RPMI8226 (cell line): ENCODE measurements at places on chromosomes 11 and 22.

GRCh38 chr11:41431784-41432183 is 27.7 kb downstream of the LRRC4C start:
- no peak for DNase-seq

DNA sequence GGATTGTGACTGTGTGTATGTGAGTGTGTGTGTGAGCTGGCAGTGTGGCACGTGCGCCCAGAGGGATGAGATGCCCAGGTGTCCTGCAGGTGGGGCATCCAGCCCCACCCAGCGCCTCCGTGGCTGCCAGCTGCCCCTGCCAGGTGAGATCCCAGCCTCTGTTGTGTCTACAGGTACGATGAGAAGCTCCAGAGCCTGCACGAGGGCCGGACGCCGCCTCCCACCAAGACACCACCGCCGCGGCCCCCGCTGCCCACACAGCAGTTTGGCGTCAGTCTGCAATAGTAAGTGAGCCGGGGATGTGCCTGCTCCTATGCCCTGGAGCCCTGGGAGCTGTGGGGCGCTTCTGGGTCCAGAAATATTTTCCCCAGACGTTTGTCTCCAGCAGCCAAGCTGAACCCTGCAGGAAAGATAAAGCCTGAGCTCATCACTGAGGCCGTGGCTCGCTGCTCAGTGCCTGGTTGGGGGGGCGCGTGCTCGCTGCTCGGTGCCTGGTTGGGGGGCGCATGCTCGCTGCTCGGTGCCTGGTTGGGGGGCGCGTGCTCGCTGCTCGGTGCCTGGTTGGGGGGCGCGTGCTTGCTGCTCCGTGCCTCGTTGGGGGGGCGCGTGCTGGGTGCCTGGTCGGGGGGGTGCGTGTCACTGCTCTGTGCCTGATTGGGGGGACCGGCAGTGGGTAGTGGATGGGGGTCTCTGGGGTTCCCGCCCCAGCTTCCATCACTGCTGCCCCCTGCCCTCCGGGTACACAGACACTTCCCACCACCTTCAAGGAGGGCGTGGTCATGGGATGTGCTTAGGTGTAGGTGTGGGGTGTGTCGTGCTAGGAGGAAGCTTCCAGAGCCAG is 73.2 kb downstream of the ARHGAP8 start:
- DNase-seq, result peak; percentile 35

DNA sequence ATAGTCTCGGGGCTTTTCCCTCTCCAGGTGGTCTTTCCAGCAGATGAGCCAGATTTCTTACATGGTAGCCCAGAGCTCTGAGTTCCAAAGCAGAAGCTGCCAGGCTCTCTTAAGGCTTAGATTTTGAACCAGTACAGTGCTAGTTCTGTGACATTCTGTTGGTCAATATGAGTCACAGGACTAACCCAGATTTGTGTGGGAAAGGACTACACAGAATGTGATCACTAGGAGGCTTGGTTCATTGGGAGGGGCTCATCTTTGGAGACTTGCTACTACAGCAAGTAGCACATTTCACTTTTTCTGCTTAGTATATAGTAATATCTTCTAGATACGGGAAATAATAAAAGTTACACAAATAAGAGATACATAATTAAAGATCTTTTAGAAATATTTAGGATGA is 24.1 kb downstream of the RNF214 start:
- no peak for DNase-seq

DNA sequence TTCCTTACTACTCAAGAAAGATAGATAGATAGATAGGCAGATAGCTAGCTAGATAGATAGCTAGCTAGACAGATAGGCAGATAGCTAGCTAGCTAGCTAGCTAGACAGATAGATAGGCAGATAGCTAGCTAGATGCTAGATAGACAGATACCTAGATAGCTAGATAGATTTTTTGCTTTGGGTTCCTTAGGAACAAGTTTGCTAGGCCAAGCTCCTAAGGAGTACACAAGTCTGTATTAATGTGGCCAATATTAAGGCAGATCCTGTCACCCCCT is 61.7 kb upstream of the VPREB1 start:
- DNase-seq, result no peak

GRCh38 chr11:8320076-8320475 is 56.4 kb upstream of the LMO1 start:
- DNase-seq, result no peak

GRCh38 chr22:38017272-38017920 is 33.0 kb upstream of the SOX10 start:
- DNase-seq, result peak; percentile 71

GRCh38 chr11:121451986-121452608 is at the start of gene SORL1:
Gene SORL1 (plus strand): TSS chr11:121452314. CDS start chr11:121452332, 18 bp downstream.
- peak; percentile 49 for DNase-seq

GRCh38 chr22:44067901-44068300 is 43.8 kb downstream of the PARVB start:
- no peak for DNase-seq

DNA sequence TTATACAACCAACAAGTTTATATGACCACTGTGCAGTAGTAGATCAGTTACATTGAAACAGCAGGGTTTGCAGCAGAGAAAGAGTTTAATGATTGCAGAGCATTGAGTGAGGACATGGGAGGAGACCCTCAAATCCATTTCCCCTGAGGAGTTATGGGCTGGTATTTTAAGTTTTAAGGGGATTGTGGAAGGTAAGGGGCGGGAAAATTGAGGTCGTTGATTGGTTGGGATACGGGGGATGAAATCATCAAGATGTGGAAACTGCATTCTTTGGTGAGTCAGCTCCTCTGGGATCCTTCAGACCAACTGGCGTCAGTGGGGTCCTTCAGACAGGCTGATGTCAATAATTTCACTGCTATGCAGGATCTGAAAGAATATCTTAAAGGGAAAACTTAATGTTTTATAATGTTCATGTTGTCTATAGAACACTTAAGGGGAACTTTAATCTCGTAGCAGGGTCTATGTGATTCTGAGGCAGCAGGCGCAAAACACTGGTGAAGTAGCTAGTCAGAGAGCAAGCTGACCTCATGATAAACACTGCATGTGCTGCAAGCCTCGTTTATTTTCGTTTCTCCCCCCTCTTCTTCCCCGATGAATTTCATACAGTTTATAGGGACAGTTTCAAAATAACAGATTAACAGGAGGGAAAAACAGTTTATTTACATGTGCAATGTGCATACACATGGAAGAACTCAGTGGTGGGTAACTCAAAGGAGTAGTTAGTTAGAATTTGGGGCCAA is 17.4 kb upstream of the BACE1-AS start:
- DNase-seq, result no peak

DNA sequence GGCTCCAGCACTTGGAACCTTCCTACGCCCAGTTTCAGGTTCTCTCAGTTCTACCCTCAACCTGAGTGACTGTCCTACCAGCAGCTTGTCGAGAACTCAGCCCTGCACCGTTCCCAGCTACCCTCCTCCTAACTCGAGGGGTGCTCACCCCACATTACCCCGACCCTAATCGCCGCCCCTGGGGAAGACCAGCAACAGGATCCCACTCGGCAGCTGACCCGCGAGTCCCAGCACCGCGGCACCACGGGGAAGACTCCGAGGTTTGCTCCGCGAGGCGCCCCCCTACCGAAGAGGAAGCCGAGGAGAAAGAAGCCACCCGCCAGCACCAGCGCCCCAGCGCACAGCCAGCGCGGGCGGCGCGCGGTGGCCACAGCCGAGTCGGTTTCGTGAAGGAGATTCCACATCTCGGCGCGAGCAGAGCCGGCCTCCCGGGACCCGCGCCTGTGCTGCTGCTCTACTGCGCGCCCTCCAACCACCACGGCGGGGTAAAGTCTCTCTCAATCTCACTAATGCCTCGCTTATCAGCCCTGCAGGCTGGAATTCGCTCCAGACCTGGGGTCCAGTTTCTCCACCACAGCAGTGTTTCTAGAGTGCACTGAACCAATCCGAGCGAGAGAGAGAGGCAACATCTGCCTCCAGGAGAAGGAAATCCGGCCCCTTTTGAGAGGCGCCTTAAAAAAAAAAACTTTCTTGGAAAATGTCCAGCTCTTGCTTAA is at the start of gene FOLH1:
FOLH1 (minus strand) TSS at position 597 of the 716 bp plus-strand sequence; CDS start at position 404, 193 bp downstream.
- peak; percentile 8 for DNase-seq

GRCh38 chr22:39225591-39225990 is 19.2 kb downstream of the PDGFB start:
- no peak for DNase-seq

DNA sequence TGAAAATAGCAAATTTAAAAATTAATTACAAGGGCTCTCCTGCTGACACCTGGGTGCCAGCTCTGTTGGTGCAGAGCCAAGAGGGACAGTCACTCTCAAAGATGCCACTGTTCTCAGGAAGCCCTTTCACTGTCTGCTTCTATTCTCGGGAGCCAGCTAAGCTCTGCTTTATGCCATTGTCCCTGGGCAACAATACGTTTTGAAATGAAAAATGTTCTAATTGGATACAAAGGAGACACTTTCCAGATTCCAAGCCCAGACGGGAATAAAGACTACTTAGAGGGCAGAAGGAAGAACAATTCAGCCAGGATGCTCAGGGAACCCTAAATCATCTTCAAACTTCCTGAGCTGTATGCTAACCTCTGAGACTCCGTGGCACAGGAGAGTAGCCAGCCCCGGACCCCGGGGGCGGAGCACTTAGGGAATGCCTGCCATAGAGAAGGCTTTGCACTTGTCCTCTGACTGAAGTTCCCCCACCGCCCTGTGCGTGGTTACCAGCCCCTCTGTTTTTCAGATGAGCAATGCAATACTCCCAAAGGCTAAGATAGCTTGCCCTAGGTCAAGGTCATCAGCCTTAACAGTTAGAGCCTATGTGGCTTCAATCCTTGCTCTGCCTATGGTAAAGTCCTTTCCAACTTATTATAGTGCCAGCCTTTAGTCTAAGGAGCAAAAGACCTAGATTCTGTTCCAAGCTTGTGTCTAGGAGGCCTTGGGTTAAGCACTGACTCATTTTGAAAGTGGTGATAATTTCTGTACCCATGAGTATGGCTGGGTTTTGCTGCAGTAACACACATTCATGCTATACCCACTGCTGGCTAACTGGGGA is 150.9 kb downstream of the CACNA1I start:
- peak; percentile 20 for DNase-seq

- DNase-seq, result peak; percentile 33
Measured at GRCh38 chr22:34696557-34696956, 369.4 kb upstream of the ISX start.

- DNase-seq, result peak; percentile 58
Measured at GRCh38 chr22:41822317-41823057, 10.4 kb upstream of the SREBF2 start.

DNA sequence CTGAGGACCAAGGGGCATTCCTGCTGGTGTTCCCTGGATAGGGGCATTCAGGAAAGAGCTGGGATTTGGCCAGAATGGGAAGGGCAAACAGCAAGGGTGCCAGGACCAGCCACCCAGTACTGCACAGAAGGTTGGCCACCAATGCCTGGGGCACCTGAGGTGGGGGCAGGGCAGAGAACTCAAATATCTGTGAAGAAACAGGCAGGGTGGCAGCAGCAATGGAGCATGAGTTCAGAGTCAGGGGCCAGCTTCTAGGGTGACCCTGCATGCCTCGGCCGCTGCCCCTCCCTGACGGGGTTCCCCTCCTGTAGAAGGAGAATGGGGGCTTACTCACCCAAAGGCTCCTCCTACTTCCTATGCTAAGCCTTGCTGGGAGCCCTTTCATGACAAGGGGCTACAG is 79.3 kb upstream of the SHANK2 start:
- DNase-seq, result no peak

GRCh38 chr11:131823772-131824171 is 453.4 kb downstream of the NTM start:
- no peak for DNase-seq

- DNase-seq, result no peak
Measured at GRCh38 chr11:97902828-97903227, 1117.9 kb upstream of the CNTN5 start.

- no peak for DNase-seq
Measured at GRCh38 chr22:21051831-21052400, 6.2 kb downstream of the LRRC74B start.

GRCh38 chr11:2940147-2940920 is 11.1 kb upstream of the PHLDA2 start:
- DNase-seq, result peak; percentile 83

- no peak for DNase-seq
Measured at GRCh38 chr11:34050581-34051348, 766 bp upstream of the CAPRIN1 start.

DNA sequence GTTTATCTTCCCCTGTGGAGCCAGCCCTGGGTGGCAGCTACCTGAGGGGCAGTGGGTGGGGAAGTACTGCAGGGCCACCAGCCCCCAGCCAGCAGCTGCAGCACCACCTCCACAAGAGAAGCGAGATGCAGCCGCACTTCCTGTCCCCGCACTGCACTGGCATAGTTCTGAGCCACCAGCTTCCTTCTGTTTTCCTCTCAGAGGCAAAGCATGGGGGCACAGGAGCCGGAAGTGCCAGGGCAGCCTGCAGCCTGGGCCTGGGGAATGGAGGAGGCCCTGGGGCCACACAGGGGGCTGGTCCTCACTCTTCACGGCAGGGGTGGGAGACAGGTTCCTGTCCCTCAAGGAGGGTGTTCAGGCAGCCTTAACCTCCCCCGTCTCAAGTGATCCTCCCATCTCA is 11.9 kb upstream of the SH3BP1 start:
- peak; percentile 28 for DNase-seq

GRCh38 chr11:106331176-106331575 is 253.7 kb downstream of the AASDHPPT start:
- DNase-seq, result no peak

DNA sequence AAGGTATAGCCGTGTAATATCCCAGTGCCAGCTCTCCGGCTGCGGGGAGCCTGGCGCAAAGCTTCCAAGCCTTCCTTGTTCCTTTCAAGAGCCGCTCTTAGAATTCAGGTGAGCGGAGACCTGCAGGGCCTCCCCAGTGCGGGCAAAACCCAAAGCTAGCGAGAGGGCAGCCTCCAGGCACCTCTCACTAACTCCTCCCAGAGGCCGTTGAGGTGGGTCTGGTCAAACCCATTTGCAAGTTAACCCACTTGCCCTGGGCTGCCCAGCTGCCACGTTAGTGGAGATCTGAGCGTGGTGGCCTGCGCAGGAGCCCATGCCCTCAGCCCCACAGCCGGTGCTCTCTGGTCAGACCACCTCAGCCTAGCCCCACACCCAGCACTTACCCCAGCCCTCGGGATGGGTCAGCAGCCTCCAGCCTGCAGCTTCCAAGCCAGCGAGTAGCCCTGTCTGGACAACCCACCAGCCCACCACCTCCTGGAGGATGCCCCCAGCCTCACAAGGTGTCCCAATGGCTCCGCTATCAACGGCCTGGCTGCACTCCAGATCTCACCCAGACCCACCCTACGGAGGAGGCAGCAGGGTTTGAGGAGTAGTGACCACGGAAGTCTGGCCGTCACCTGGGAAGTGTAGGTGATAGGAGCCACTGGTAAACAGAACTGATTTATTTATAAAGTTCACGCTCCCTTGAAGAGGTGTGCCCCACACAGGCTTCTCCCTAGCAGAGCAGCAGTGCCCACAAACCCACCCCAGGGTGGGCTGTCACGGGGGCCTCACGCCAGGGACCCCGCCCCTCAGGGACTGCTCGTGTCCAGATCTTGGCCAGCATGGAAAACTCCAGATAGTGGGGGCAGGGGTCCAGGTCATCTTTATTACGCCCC is 2.3 kb downstream of the ASCL2 start:
- DNase-seq, result no peak

- DNase-seq, result no peak
Measured at GRCh38 chr11:95465887-95466286, 234.9 kb upstream of the SESN3 start.
